ENCODE measurements at places on chromosomes 6 and 20.

- no peak for DNase-seq
Measured at GRCh38 chr6:46254331-46254730, 83.6 kb upstream of the ENPP5 start.

DNA sequence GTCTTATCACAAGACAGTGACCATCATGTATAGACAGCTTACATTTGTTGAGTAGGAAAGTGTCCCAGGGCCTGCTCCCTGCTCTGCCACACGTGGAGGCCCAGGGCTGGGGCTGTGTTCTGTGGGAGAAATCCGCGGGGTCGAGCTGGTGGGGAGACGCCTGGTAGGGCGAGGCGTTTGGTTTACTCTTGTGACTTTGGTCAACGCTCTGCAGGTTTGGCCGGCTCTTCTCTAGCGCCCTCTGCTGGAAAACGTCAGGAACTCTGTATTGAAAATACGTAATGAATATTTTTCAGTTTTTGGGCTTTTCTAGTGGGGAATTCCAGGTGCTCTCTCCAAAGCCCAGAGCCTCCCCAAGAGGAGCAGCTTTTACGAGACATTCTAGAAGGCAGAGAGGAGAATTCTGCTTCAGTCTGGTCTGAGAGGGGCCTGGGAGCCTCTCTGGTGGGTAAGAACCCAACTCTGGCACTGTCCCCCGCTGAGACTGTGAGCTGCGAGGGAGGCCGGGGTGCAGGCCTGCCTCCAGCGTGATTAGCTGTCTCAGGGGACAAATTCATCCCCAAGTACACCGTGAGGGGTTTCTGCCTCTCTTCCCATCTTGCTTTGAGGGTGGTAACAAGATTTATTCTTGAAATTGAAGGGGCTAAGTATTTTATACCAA lies 112.6 kb upstream of the RALGAPA2 start:
- DNase-seq, result peak; percentile 83

DNA sequence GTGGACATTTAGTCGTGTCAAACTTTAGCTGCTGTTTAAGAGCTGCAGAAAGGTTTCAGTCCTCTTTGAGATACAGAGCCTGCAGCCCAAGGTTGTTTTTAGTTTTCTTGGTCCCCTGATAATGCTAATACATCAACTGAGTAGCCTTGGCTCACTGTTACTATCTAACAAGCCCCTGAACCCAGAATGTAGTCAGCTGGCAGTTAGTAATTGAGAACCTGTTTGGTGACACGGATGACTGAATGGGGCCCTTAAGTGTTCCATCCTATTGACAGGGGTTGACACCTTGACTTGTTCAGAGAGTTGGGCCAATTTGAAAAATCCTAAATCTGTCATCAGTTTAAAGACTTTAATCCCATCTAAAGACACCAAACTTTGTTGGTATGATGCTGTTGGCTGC lies 2.8 kb downstream of the RTN4IP1 start:
- no peak for DNase-seq

- DNase-seq, result no peak
Measured at GRCh38 chr6:156344491-156344890, 432.7 kb upstream of the ARID1B start.

GRCh38 chr6:161162722-161163121 lies 111.1 kb downstream of the AGPAT4 start:
- DNase-seq, result no peak

- DNase-seq, result peak; percentile 36
Measured at GRCh38 chr6:72724545-72724944, 102.7 kb downstream of the KCNQ5 start.

DNA sequence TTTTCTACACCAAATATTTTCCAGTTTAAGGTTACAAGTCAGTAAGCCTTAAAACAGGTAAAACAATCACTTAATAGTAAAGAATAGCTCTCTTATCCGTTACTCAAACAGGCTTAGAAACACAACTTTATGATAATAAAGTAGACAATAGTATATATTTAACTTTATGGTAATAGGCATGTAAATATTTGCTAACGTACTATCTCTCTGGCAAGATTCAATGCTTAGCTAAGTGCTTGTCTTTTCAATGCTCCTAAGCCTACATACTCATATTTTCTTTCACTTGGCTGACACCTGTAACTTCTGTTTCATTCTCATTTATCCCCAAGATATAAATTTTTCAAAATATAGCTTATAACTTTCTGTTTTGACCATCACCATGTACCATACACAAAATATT lies 358.2 kb downstream of the HTR1B start:
- no peak for DNase-seq

DNA sequence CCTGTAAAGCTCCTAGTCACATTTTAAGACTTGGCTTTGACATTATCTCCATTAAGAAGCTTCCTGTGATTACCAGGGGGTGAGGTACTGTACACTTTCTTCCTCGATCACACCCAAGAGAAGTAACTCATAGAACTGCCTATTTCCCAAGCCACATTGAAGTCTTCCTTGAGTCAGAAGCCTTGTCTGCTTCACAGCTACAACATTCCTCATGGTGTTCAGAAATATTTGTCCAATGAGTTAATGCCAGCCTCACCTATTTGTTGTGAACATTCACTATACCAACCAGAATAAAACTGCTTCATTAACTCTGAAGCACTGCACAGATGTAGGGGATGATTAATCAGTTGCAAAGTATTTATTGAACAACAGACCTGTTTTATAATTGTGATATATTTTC lies 622.3 kb downstream of the PTPRT start:
- DNase-seq, result no peak

DNA sequence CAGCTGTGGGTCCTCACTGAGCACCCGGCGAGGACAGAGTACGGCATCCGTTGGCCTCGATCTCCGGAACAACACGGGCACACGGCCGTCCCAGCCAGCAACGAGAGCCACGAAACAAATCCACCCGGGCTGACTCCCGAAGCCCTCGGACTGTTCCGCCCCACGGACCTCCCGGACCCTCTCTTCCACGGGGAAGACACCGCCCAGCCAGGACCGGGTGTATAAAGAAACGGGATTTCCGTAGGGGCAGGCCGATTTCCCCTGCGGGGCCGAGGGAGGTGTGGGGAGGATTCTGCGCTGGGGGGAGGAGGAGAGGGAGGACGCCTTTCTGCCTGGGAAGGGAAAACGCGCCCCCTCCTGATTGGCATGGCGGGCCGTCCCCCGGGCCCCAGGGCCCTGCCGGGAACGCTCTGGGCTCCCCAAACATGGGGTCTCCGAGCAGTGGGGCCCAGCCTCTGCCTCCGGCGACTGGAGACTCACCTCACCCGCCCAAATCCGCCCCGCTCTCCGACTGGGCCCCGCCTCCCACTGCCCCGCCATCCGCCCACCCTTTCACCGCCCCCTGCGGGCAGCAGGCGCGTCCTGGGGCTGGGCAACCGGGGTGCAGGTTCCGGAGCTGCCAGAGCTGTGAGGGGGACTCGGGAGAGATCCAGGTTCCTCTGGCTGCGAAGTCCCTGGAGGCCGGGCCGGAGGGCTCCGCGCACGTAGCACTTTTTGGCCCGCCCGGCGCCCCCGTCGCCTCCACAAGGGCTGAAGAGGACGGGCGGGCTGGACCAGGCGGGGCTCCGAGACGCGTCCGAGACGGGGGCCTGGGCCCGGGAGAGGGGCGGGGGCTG lies 679 bp upstream of the PPDPF start:
- DNase-seq, result peak; percentile 83

DNA sequence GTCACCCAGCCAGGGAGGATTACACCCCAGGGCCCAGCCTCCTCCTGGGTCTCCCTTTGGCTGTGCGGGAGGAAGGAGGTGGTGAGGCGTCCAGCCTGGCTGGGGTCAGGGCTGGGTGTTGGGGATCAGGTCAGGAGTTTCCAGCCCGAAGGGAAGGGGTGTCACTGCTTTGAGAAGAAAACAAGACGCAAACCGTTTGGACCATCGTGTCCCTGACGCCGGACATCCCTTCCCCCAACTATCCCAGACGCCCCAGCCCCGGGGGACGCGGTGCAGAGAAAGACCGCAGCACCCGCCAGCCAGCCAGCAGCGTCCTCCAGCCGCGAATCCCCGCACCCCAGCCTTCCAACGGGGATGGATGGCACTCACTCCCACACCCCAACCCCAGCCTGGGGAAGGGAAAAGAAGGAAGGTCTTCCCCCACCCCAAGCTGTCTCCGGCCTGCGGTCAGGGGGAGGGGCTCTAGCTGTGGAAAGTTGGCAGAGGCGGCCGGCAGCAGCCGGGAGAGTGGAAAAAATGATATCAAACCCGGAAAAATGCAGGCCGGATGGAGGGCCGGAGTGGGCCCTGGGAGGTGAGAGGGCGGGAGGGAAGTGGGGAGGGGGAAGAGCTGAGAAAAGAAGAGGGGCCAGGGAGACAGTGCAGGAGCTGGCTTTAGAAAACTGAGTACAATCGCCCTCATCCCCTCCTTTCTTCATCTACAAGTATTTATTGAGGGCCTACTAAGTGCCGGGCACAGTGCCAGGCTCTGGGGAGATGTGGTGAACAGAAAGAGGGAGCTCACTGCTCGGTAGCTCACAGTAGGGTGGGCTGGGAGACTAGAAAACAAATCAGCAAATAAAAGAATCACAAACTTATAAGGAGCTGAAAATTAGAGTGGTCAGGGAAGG lies 10.6 kb downstream of the REM1 start:
- DNase-seq, result no peak

DNA sequence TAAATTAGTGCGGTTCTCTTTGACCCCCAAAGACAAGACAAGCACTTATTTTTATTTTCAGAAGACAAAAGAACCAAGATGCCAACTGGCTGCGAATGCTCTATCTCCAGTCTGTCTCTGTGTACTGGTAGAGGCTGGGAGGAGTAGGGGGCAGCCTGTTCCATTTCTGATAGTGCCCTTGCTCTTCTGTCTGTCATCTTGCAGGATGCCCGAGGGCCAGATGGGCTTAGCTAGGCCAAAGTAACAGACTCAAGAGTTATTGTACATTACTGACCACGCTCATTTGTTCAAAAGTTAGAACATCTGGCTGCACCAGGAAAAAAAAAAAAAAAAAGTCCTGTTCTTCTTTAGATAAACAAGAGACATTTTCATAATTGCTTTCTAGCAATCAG lies 198.1 kb upstream of the UST start:
- DNase-seq, result no peak

DNA sequence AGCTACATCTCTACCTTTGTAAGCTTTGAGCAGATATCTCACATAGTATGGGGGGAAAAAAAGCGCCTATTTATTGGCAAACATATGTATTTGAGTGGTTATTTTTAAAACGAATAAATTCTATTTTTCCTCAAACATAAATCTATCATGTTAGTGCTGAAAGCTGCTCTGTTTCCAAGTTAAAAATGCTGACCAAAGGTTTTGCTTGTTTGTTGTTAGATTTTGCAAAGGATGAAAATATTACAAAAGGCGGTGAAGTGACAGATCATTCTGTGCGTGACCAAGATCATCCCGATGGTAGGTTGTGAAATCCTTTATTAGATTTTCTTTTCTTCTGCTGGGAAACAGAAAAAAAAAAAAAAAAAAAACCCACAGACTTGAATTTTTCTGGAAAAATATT lies 605.9 kb downstream of the KIF16B start:
- DNase-seq, result no peak

DNA sequence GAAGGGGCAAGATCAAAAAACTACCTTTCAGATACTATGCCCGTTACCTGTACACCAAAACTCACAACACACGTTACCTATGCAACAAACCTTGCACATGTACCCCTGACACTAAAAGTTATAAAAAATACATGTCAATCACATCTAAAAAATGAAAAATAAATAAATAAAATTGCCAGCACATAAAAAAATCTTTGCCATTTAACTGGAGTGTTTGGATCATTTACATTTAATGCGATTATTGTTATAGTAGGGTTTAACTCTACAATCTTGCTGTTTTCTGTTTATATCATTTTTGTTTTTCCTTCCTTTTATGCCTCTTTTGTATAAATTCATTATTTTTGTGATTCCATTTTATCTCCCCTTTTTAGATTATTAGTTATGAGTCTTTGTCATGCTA lies 106.3 kb downstream of the RFX6 start:
- DNase-seq, result no peak

GRCh38 chr20:60500038-60500701 lies 541.9 kb downstream of the CDH26 start:
- DNase-seq, result no peak

- DNase-seq, result no peak
Measured at GRCh38 chr6:46788791-46789190, 4.4 kb upstream of the MEP1A start.

DNA sequence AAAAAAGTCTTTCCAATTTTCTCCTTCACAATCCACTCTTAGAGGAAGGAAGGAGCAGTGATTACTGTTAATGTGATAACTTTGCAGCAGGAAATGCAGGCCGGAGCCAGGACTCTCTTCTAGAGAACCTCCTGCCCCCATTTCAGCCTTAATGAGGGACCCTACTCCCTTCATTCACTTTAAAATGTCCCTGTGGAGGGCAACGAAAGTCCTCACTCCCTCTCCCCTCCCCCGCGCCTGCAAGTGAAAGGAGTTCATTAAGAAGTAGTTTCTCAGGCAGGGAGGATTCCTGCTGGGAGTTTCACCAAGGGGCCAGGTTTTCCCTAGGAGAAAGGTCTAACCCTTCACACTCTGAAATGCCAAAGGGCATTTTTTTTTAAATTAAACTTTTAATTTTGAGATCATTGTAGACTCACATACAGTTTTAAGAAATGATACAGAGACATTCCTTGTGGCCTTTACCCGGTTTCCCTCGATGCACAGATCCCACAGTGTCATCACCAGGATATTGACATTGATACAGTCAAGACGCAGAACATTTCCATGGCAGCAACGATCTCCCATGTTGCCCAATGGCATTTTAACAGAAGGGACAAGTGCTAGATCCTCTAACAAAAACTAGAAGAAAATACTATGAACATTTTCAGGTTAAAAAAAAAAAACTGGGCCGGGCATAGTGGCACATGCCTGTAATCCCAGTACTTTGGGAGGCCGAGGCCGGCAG lies 6.8 kb upstream of the COMMD7 start:
- no peak for DNase-seq

DNA sequence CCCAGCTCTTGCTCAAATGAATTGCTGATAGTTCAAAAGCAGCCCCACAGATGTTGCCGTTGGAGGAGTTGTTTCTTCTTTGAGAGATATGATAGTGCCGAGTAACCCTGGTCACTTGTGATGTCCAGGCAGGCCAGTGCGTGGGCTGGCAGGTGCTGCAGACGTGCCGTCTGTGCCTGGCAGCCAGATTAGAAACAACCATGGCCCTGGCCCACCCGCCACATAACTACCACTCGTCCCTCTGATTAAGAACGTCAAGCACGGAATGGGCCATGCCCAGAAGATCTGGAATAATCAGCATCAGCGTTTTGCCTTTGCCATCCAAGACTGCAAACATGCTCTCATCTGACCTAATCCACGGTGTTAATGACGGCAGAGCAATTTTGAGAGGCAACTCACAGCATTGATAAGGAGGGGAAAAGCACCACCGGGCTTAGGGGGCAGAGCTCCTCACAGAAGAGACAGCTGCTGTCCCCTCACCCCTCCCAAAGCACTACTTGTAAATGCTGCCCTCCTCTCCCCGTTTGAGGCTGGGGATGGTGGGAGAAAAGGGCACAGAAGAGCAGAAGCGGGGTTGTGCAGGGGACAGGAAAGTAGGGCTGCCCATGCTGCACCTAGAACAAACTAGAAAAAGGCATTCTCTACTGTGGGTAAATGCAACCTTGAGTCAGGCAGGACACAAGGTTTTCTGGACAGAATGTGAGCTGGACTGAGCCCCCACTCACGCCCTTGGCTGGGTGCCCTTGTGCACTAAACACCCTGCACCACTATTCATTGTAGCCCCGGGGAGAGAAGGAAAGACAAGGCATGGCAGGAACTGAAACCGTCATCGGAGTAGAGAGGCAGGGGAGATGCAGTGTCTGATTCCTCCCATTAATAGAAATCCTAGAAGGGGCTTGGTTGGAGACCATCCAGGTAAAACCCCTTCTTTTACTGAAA lies 5.3 kb upstream of the CPNE5 start:
- DNase-seq, result no peak

- no peak for DNase-seq
Measured at GRCh38 chr6:10307028-10307427, 107.8 kb downstream of the TFAP2A start.

GRCh38 chr20:37233548-37234253 lies 27.9 kb downstream of the GHRH start:
- DNase-seq, result no peak
